Fibroblast of skin of left quadriceps (primary cell): ENCODE measurements at places on chromosomes 12 and 14.

DNA sequence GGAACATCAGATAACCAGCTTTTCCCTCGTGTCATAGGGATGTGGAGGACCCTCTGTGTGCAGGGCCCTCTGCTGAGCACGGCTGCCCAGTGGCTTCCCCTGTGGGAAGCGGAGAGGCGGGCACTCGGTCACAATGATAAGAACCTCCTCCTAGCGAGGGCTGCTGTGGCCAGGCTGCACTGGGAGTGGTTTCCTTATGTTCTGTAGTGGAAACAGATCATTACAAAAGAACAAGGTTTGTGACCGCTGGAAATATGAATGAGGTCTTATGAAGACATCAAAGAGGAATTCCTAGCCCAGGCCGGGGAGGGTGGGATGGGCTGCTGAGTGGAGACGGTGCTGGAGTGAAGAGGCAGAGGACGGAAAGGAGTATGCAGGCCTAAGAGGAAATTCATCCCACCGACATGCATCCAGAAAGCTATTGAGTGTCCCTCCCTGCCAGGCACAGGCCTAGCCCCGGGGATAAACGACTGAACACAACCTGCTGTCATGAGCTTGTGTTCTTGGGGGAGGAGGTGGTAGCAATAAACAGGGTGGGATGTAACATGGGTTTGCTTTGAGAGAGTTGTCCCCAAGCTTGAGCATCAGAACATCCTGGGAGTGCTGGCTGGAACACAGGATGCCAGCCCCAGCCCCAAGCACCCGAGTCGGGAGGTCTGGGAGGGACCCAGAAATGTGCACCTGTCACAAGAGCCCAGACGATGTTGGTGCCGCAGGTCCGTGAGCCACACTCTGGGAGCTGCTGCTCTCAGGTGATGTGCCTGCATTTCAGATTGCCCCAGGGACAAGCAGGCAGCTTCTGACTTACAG is 37.5 kb downstream of the FZD10 start:
- DNase-seq = no peak

- DNase-seq = no peak
Measured at GRCh38 chr14:35818346-35819115, 7.6 kb upstream of the BRMS1L start.

DNA sequence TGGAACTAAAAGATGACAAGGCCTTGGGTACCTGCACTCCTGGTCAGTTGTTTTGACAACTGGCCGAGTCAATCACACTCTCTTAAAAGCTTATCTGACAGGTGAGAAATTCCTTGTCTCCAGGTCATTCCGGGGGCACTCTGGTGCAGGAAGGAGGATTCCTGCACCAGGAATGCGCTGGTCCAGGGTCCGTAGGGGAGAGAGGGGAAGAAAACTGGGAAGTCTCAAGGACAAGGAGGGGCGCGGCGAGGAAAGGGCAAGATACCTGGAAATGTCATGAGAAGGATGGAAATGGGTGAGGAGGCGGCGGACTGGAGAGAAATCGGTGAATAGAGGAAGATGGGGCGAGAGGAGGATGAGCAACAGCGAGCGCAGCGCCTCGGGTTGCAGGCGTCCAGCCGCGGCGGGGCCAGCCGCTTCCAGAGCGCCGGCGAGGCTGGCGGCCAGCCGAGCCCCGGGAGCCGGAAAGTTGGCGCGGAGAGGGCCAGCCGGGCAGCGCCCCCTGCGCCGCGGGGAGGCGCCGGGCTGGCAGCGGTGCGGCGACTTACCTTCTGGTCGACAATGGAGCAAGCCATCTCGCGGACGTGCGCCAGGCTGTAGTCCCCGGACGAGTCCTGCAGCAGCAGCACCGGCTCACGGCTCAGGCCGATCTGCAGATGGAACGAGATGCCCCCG is 809 bp downstream of the PRKD1 start:
- no peak for DNase-seq

- no peak for DNase-seq
Measured at GRCh38 chr14:94771158-94771905, 1.4 kb upstream of the GSC start.

GRCh38 chr12:67541625-67541991 is 106.9 kb upstream of the DYRK2 start:
- DNase-seq = no peak

DNA sequence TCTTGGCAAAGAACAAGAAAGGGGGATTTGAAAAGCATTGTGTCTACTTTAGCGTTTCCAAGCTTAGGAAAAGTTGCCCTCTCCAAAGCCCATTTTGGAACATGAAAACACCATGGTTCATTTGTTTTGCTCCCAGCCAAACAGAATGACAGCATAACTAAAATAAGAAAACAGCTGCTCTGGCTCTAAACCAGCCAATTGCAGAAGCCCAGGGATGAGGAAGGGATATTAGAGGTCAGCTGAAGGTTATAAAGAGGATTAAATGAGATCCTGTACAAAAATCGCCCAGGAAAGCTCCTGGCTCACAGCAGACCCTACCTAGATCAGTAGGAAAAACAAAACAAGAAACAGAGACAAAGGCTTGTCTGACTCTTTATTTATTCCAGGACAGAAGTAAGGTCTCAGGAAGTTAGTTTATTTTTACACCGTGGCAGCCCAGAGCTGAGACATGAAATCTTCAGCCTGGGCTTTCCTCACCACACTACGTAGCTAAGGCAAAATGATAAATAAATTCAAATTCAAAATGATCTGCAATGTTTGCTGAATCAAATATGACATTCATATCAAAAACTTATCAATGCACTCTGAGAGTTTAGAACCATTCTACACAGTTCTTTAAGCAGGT is 25.9 kb downstream of the SPX start:
- no peak for DNase-seq

DNA sequence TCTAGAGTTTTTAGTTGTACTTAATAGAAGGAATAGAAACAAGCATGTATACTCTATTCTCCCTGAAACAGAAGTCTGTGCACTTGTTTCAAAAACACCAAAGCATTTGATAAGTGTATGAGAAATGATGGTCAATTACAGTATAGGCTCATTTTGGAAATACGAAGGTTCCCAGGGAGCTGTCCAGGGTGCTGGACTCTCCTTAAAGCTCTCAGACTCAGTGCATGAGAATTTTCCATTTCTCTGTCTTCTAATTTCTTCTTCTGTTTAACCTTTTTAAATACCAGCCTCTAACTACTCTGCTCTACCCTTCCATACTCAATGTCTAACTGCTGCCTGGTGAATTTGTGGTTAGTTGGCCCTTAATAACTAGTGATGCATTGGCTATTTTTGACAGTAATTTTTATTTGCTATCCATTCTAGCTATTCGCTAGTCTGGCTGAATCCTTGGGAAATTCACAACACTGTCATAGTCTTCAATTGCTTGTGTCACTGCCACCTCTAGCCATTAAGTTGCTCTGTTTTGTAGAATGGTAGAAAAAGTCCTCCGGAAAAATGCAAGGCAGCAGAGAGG is 229.2 kb downstream of the NRXN3 start:
- DNase-seq = no peak

DNA sequence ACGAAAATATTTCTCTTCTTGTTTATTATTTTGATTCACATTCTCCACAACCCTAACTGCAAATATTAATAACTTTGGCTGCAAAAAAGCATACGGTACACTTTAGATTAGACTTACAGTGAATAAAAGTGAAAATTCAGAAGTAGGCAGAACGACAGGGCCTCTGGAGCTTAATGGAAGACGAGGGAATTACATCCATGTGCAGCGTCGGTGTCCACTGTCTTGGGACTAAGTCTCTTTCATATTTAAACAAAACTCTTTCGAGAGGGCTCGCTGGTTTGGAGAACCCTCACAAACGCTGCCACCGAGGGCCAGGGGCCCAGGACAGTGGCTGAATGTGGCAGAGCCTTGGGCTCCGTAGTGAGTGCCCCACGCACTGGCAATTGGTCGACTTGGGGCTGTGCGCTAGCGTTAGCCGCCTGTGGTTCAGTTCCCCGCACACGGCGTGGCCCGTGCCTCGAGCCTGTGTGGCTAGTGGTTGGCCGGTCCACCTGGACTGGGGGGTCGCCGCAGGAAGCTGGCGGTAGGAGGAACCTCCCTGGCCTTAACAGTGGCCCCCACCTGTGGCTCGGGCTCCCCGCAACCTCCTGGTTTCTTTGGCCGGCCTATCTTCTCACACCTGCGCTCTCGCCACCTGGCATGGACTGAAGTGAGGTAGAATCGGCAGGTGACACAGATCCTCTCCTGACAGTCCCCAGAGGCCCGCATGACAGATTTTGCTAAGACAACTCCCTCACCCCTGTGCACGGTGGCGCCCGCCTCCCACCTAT is 739 bp upstream of the PAX9 start:
- DNase-seq = no peak
